Cortex of kidney (tissue), 1 donor: ENCODE measurements at places on chromosomes 7 and 10.

DNA sequence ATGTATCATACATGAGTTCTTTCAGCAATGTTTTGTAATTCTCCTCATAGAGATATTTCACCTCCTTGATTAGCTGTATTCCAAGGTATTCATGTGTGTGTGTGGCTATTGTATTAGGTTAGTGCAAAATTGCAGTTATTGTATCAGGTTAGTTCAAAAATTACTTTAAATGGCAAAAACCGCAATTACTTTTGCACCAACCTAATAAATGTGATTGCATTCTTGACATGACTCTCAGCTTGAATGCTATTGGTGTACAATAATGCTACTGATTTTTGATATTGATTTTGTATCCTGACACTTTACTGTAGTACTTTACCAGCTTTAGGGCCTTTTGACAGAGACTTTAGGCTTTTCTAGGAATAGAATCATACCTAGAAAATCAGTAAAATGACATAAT, 297.4 kb downstream of the ZWINT start:
- DNase-seq, result no peak

- DNase-seq, result no peak
Observed at GRCh38 chr7:194252-195009, 2.1 kb downstream of the FAM20C start.

DNA sequence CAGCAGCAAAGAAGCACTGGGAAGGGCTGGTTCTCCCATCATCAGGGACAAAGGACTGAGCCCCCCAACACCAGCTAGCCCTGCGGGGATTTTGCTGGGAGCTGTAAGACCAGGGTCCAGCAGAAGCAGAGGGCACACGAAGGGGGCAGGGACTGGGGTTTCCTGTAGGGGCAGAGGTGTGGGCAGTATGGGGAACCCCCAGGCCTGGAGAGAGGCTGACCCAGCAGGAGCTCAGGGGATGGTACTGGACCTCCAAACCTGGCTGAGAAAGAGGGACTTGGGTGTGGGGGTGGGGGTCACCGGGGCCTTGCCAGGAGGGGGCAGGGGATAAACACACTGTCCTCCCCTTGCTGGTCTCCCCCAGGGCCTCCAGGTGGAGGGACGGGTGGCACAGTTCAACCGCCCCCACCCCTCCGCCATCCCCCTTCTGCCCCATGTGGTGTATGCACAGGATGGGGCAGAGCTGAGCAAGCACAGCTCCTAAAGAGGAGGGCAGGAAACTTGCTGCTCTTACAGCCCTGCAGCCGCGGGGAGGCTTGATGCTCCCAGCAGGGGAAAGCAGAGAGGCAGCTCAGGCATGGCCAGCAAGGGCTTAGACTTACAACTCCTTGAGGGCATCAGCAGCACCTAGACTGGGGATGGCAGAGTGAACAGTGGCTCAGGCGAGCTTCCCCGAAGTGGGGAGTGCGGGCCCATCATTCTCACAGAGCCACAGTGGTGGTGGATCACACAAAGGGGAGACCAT, 12.4 kb upstream of the RET start:
- no peak for DNase-seq

GRCh38 chr7:151839451-151839921, 37.4 kb downstream of the PRKAG2 start:
- no peak for DNase-seq

DNA sequence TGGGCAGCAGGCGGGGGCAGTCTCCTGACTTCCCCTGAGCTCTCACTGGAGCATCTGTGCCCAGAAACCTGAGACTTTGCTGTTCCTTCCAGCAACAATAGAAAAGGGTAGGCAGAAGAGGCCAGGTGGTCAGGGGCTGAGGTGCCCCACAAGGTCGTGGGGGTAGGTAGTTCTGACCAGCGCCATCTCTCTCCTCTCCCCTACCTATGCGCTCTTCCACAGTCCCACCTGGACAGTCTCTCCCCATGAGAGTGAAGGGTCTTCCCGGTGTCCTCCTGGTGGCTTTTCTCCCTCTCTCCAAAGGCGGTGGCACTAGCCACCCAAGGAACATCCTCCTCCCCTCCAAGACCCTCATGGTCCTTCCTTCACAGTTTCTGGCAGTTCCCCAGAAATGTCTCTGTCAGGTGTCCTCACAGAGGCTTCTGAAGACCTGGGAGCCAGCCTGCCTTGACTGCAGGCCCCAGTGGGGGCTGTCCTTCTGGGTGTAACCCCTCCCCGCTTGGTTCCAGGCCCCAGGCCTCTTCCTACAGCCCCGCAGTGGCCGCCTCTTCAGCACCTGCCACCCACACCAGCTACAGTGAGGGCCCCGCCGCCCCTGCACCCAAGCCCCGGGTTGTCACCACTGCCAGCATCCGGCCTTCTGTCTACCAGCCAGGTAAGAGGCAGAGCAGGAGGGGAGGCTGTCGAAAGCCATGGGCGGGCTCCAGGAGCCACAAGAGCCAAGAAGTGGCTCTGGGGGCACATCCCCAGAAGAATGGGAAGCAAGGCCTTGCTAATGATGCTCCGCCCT, 41.3 kb downstream of the LDB3 start:
- no peak for DNase-seq

DNA sequence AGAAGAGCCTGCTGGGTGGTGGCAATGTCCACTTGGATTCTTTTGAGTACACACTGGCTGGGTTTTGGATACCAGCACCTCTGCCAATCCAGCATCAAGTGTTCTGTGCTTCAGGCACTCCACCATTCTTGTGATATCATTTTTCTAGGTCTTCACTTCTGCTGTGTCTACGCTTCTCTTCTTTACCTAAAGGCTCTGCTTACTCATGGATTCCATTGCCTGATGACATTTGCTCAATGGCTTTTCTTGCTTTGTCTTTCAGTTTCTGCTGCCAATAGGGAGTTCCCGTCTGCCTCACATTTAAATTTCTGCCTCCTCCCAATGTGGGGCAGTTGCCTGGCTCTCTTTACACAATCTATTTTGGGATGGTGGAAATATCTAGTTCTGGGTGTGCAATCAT, 12.7 kb upstream of the PAPSS2 start:
- DNase-seq, result no peak
